KG1 (cell line): ENCODE measurements at places on chromosomes 13 and 19.

DNA sequence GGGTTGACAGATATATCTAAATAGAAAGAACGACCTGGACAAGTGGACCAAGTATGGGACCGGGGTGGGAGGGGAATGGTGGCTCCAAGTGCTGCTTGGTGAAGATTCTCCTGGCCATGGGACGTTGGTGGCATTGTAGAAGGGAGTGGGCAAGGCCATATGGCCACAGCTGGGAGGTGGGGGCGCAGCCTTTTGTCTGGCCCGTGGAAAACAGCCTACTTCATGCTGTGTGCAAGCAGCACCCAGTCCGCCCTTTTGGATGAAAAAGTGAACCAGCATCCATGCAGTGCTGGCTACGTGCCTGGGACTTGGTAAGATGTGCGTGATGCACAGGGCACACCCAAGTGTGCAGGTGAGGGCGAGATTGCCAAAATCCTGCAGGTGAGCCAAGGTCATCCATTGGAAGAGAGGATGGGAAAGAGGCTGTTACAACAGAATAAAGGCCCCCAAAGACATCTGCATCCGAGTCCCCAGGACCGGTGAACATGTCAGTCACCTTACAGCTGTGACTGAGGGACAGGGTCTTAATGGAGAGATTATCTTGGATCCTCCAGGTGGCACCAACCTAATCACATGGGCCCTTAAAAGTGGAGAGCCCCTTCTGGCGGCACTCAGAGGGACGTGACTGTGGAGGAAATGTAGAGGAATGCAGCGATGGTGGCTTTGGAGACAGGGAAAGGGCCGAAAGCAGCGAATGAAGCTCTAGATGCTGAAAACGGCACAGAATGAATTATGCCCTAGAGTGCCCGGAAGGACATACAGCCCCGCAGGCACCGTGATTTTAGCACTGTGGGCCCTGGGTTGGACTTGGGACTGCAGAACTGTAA lies 40.8 kb downstream of the TEX29 start:
- no peak for DNase-seq

DNA sequence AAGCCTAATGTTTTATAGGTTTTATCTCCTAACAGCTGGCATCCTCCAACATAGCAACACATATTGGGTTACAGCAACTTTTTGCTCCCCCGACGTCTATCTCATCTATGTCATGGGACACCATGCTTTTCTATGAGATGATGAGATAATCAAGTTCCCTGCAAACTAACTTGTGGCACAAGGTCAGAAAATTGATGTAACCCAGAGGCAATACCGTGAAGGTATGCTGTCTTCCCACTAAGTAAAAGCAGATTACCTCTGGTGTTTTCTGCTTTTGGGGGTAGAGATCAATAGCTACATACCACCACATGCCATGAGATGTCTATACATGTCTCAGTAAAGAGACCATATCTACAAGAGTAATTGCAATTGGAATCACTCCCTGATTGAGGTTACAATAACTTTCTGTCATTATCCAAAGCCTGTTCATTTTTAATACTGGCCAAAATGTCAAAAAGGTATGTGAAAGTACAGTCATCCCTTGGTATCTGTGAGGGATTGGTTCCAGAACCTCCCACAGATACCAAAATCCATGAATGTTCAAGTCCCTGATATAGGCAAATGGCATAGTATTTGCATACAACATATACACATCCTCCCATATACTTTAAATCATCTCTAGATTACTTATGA lies 131.3 kb downstream of the CYSLTR2 start:
- no peak for DNase-seq

DNA sequence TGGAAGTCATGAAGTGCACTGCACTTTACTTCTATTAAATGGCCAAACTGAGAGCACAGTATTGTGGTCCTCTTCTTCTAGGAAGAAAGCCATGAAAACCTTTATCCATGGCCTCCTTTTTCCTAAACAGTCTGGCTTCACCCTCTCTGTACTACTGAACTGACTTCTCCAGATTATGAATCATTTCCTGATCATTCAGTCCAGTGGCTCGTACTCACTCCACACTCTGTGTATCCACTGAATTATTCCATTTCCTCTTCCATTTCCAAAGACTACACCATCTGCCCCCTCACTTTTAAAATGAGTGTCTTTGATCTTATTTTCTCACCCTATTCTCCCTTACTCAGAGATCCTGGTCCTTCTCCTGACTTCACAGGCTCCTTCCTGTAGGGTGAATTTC lies 29.7 kb upstream of the FREM2 start:
- DNase-seq = no peak

DNA sequence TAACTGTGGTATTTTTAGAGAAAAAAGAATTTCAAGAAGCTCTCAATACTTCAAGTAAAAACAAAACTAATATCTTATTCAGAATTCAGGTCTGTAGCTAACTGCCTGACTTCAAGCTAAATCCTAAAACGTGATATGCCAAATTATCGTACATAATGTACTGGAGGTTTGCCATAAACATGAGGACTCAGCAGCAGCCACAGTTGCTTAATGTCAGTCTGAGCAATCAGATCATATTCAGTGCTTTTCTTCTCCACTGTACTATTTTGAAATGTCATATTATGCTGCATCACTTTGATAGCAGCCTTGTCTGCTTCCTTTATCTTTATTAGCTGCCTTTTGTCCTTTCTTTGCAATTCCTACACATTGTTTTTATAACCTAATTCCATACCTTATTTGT lies 265.1 kb upstream of the EDNRB start:
- no peak for DNase-seq

DNA sequence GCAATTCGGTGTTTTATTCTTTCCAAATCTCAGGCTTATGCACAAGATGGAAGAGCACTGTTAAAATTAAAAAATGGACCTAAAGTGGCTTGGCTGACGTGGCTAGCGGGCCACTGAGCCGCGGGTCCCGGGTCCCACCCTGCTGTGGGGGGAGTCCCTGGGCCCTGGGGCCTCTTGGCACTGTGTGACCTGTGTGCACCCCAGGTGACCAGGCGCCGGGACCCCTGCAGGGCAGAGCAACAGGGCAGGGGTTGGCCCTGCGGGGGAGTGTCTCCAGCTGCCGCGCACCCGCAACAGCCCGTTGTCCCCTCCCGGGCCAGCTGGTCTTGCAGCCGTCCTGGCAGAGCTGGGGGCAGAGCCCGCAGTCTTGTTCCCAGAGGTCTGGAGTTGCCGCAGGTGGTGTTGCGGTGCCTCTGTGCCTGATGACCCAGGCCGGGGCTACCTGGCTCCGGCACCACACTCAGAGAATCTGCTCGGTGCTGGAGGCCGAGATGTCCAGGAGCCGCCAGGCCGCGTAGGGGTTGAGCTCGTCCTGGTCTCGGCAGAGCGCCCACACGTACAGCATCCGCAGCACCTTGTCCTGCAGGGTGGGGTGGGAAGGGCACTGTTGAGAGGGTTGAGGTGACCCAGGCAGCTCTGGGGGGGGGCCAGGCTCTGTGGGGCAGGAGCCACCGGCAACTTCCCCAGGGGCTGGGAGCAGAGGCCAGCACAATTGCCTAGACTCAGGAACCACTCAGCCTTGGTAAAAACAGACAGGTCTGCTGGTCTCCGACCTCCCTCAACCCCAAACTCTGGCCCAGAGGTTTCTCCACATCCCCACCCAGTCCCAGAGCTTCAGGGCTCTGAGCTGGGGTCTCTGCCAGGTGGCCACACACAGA lies 1.0 kb upstream of the CTXN1 start:
- DNase-seq = no peak
